ENCODE measurements at places on chromosomes 4 and X. TPM values are rescaled to one million over a fixed set of nuclear protein-coding genes. Genes with fewer than 3 reads are reported as not detected.

The GABRQ gene
- total RNA-seq = 0.20 TPM

The MAP3K15 gene
- 2.1 TPM for total RNA-seq

The BST1 gene
- total RNA-seq = 17.8 TPM

The ODAM gene
- not detected for total RNA-seq

The ZAR1 gene
- not detected for total RNA-seq

The GLRA3 gene
- total RNA-seq = 0.01 TPM

The GAGE13 gene
- total RNA-seq = not detected

The CT45A3 gene
- total RNA-seq = not detected

Data from A549 treated with Hydrocortisone at 1 μM for 4 hours (cell line).